ENCODE measurements at places on chromosomes 11 and 22.

DNA sequence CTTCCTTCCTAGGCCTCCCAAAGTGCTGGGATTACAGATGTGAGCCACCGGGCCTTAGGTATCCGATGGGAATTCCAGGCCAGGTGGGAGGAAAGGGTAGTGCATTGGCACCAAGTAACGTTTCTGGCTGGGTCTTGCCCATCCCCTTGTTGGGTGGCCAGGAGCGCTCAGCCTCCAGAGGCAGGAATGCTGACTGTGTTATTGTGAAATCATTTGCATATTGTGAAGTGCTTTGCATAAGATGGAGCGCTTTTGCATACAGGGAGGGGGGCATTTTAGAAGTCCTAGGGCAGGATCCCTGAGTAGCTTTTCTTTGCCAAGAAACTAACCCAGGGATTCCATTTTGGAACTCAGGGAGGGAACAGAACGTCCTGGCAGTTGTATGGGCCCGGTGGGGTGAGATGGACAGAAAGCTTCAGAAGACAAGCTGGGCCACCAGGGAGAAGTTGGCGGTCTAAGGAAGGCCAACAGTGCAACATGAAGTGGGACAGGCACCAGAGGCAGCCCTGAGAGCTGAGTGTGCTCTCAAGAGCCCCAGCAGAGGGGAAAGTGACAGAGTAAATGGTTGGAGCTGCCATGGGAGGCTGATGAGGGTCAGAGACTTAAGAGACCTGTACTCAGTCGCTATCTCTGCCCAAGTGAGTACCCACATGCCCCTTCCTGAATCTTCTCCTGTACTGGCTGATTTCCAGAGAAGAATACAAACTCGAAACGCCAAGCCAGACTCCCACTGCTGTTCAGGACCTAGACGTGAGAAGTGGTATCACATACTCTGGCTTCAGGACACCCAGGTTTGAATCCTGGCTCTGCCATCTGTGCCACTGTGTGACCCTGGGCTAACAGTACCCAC lies 1.3 kb upstream of the SLC39A13 start:
- DNase-seq, result no peak

DNA sequence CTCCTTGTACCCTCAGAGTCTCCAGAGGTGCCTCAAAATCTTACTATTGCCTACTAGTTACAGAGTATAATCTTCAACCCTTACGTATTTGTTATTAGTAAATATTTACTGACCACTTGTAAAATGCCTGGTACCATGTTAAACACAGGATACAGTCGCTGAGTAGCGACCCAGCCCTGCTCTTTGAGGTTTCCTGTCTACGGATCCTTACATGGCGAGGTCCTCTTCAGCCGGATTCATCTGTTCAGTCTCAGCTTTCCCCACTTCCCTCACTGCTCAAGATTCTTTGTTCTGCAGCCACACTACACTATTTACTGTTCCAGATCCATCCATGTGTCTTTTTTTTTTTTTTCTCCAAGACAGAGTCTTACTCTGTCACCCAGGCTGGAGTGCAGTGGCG lies 13.2 kb upstream of the TTC36 start:
- no peak for DNase-seq

DNA sequence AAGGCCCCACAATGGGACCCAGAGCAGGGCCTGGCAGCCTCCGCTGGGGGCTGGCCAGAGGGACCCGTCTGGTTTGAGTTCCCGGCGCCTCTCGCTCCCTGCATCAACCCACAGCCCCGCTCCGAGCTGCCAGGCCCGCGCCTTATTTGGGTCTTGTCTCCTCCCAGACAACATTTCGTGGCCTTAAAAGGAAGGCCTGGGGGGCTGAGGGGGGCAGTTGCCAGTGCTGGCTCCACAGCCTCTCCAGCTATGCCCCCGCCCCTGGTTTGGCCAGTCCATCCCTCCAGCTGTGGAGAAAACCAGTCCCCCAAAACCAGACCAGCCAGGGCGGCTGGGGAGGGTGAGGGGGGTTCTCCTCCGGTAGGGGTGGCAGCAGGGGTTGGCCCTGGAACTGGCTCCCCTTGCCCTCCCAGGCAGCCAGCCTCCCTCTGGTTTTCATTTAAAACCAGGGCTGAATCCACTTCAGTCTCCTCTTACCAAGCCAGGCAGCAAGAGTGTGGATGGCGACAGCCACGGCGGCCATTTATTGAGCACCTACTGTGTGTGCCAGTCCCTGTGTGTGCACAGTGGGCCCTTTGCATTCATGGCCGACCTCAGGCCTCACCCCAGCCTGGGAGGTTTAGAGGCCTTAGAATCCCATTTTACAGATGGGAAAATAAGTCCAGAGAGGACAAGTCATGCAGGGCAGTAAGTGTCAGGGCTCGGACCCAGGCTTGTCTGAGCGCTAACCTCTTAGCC lies 18.6 kb downstream of the EMID1 start:
- DNase-seq, result no peak

GRCh38 chr11:74388678-74389327 lies 9.4 kb downstream of the PGM2L1 start:
- DNase-seq, result peak; percentile 78

DNA sequence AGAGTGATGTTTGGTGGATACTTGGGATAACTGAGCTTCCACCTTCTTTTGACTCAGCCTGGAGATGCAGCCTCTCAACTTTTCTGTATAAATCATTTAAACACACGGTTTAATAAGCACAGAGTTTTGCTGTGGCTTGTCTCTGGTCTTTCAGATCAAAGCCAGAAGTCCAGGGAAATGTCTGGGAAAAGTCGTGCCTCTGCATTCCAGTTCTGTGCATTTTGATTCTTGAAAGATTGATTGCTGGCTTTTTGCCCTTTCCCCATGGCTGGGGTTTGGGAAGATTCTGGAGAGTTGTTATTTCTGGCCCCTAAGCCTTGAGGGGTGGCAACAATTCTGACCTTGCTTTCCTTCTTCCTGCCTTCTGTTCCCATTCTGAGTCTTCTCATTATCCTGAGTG lies 154.1 kb downstream of the COMMD9 start:
- no peak for DNase-seq

DNA sequence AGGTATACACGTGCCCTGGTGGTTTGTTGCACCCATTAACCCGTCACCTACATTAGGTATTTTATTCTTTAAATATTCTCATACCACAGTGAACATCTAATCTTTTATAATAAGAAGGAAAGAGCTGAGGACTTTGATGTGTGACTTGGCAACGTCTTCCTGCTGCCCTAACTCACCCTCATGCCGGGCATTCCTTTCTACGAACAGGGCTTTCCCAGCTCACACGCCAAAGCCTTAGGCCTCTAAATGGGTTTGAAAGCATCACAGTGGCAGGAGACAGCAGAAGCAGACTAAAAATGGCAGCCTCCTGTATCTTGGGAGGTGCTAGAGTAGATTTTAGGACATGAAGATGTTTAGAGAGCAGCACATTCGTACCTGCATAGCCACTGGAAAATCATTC lies 52.6 kb downstream of the CLTCL1 start:
- no peak for DNase-seq

DNA sequence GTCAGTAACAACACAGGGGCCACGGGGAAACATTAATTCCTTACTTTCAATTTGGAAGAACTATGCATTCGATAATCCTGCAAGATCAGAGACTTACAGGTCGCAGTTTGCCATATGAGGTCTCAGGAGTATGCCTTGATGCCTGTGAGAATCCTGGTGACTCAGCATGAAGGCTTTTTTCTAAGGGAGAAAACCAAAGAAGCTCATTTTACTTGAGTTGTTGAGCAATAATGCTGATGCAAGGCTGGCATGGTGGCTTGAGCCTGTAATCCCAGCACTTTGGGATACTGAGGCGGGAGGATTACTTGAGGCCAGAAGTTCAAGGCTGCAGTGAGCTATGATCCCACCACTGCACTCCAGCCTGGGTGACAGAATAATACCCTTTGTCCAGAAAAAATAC lies 26.6 kb downstream of the ATG16L2 start:
- DNase-seq, result no peak

GRCh38 chr11:14232652-14233051 lies 126.3 kb downstream of the RRAS2 start:
- no peak for DNase-seq

- DNase-seq, result no peak
These were observed 81.9 kb upstream of the RCN1 start for GRCh38 chr11:32008880-32009551.

- no peak for DNase-seq
These were observed 40.3 kb upstream of the TTLL12 start for GRCh38 chr22:43227239-43227630.

- peak; percentile 40 for DNase-seq
These were observed 589.5 kb downstream of the OPCML start for GRCh38 chr11:132942611-132943356.

GRCh38 chr11:72721689-72722049 lies 30.5 kb downstream of the ARAP1 start:
- peak; percentile 45 for DNase-seq

GRCh38 chr11:114132417-114132816 lies 72.9 kb downstream of the ZBTB16 start:
- peak; percentile 21 for DNase-seq

DNA sequence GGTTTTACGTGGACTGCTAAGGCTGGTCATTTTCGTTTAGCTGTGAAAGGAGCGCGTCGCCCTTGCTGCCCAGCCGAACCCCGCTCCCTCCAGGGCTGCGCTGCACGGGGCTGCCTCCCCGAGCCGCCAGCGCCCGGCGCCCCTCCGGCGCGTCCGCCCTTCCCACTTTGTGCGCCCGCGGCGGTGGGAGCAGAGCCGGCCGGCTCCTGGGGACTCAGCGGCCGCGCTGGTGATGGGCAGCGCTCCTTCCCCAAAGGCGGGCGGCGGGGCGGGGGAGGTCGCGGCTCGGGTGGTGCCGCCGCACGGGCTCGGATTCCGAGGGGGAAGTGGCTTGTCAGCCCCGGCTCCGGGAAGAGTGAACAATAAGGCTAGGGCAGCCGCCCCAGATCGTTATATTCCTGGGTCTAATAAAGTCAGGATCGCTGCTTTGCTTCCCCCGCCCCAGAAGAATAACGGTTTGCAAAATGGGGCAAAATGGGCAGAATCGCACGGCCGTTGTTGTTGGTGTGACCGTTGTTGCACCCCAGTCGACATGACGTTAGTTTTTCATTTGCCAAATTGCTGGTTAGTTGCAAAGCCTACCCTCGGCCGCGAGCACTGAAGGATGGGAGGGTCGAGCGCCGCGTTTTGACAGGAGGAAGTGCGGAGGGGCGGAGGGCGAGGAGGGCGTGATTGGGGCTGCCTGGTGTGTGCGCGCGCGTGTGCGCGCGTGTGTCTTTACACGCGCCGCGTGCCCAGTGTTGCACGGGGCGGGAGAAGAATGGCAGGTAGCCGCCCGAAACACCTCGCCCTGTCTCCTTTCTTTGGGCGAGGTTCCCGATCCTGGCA lies 745 bp downstream of the NCAM1 start:
- peak; percentile 86 for DNase-seq

DNA sequence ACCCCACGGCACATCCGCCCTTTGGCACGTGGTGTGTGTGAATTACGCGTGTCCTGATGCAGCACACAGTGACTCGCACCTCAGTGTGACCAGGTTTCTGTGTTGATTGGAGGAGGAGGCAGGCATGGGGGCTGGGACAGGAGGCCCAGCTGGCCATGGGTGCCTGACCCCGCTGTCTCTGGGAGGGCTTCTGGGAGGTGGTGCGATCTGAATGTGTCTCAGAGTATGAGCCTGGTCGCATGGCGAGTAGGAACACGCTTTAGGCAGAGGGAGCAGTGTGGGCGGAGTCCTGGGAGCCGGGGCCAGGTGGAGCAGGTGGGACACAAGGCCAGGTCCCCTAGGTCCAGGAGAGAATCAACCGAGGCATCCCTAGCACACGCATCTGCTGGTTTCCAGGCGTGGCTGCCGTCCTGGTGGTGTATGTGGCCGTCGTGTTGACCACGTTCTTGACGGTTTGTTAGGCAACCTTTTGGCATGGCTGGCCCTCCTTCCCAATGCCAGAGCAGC lies 5.7 kb downstream of the GRAMD4 start:
- DNase-seq, result no peak

DNA sequence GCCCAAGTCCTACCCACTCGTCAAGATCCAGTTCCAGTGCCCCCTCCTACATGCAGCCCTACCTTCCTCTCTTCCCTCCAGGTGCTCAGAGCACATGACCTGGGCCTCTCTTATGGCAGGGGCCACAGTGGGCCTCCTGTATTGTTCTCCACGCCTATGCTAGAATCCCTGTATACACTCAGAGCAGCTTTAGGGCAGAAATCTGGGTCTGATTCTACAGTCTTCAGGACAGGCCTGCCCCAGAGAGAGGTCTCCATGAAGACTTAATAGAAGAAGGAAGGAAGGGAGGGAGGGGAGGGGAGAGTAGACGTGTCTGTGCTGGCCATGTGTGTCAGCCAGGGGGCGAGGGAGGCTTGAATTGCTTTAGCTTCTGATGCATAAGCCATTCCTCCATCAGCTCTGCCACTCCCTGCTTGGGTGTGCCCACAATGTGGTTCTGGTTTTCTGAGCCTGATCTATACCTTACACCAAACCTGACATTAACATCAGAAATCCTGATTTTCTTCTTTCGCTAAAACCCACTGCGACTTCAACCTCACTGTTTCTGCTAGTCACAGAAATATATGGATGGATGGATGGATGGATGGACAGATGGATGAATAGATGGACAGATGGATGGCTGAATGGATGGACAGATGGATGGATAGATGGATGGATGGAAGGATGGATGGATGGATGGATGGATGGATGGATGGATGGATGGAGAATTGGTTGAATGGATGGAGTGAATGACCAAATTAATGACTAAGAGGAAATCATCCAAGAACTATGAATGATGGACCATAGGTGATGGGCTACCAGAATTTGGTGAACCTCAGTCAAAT lies 56.6 kb upstream of the PRDM11 start:
- no peak for DNase-seq

DNA sequence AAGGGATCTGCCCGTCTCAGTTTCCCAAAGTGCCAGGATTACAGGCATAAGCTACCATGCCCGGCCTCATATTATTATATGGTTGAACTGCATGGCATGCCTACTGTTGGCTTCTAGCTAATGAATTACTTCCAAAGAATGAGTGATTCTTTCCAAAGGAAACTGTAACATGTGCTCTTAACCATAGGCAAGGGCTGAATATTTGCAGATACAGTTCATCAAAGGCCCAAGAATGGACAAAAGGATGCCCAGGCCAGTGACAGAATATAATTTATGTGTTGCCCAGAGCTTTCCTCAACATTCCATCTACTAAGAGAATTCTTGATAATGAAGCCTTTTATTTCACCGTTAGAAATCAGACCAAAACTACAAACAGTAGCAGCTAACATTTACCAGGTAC lies 27.0 kb upstream of the CCDC89 start:
- no peak for DNase-seq

GRCh38 chr11:126725043-126725442 lies 275.5 kb downstream of the KIRREL3 start:
- no peak for DNase-seq
